ENCODE measurements at places on chromosomes 2 and 18.

GRCh38 chr2:159265171-159265576 lies 21.3 kb downstream of the WDSUB1 start:
- no peak for DNase-seq

DNA sequence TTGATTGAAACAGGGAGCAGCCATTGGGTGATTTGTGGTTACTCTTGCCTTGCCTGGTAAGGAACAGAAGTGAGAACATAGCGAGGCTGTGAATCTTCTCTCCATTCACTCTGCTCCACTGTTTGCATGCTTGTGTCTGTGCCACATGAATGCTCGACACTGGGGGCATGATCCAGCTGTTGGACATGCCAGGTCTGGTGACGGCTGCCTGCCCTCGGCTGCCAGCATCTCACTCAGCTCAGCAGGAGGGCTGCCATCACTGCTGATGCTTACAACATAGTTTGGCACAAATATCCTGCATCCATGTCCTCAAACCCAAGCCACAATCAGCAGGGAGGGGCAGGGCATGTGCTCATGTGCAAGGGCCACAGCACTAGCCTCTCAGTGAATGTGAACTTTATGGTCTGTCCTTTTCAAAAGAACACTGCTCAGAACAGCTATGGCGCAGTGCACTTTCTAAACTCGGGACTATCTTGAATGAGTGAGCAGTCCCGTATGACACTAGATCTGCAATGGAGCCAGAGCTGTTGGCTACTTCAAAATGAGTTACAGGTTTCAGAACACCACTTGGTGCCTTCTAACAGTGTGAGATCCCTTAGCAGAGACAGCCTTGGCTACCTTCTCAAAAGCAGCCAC lies 126.3 kb downstream of the NRP2 start:
- DNase-seq = no peak

DNA sequence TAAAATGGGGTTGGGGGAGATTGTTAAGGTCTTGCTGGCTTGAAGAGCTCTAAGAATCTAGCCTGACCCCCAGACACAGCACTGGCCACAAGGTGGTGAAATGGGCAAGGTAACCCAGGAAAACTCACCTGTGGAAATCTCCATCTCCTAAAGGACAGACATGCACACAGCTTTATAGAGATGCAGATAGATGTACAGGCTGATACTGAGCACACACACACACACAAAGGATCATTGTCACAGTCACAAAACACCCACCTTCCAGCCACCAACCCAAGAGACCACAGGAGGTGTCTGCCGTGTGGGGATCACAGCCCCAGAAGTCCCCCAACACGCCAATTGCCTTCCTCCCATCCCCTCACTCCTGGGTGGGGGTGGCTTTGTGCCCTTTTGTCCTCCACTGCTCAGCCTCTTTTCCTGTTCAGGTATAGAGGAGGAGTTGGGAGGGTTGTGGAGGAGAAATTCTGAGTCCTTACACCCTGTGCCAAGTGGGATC lies 3.2 kb upstream of the CYP26B1 start:
- DNase-seq = no peak

GRCh38 chr18:46732801-46733200 lies 24.1 kb downstream of the ST8SIA5 start:
- DNase-seq = no peak

GRCh38 chr2:152825834-152826233 lies 107.4 kb downstream of the ARL6IP6 start:
- DNase-seq = no peak

DNA sequence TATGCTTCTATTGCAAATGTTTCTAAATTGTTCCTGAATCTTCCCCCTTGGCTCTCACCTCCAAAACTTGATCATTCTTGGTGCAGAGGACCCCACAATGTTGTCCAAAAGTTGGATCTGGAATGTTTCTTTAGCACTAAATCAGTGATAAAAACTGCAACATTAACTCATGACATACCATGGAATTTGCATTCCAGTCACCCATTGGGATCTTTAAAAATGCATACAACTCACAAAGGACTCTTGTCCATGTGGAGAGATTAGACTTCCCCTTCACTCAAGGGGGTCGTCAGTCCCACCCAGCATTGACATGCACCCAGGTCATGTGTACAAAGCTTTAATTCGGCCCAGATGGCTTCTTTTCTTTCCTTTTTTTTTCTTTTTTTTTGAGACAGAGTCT lies 169.3 kb downstream of the SETBP1 start:
- DNase-seq = no peak

DNA sequence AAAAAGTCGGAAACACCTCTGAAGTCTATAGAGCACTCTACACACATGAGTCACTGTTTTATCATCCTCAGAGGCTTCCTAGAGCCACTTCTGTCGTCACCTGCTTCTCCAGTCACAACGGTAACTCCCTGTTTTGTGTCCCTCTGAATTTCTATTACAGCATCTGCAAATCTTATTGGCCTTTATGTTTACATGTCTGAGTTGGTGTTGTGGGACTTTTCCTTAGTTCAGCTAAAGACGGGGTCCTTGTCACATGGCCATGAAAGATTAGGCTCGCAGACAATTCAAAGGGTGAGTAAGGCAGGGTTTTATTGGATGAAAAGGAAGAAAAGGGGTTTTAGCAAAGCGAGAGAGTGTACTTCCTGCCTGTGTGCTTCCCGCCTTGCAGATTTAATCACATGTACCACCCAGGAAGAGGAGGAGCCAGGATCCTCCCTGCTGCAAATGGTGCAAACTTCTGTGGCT lies 185.6 kb downstream of the LPIN1 start:
- DNase-seq = peak; percentile 18

- DNase-seq = peak; percentile 81
Observed at GRCh38 chr2:203786549-203787351, 80.3 kb downstream of the CD28 start.

- DNase-seq = no peak
Observed at GRCh38 chr18:48973731-48974130, 23.0 kb upstream of the SMAD7 start.

GRCh38 chr2:173606619-173607248 lies 252.1 kb downstream of the CDCA7 start:
- no peak for DNase-seq

- peak; percentile 56 for DNase-seq
Observed at GRCh38 chr2:174699993-174700766, 64.1 kb downstream of the CHRNA1 start.

DNA sequence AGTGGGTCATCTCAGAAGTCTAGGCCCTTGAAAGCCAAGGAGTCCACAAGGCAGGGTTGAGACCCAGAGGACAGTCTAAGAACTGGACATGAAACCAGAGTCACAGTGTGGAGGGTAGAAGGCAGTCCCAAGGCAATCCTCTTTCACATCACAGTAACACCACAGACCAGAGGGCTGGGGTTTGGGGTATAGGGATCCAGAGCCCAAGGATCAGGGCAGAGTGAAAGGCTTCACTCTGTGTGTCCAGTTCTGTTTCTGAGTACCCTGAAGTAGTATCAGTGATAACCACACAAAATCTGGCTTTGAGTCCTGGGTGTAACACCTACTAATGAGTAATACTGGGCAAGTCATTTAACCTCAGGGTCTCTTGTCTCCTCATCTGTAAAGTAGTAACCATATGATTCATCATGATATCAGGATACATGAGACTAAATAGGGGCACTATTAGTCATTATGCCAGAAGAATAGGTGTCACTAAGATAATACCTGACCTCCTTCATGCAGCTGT lies 91.0 kb downstream of the ICA1L start:
- no peak for DNase-seq

All from A673 (cell line).